Left lung (tissue), 14 donors: ENCODE measurements at places on chromosomes 13 and 19.

- no peak for DNase-seq
Observed at GRCh38 chr13:98032168-98032567, 78.7 kb downstream of the IPO5 start.

GRCh38 chr13:24540236-24541126, 27.9 kb upstream of the PARP4 start:
- no peak for DNase-seq

GRCh38 chr19:39401549-39402345, 4.9 kb upstream of the ZFP36 start:
- DNase-seq: no peak

- no peak for DNase-seq
Observed at GRCh38 chr13:48162217-48162616, 67.3 kb upstream of the MED4 start.

GRCh38 chr19:9910625-9911024, 25.7 kb downstream of the OLFM2 start:
- no peak for DNase-seq

- DNase-seq: no peak
Observed at GRCh38 chr13:35347679-35348205, 128.7 kb downstream of the MAB21L1 start.

- DNase-seq: peak; percentile 57
Observed at GRCh38 chr13:110479648-110480047, 81.9 kb downstream of the RAB20 start.

DNA sequence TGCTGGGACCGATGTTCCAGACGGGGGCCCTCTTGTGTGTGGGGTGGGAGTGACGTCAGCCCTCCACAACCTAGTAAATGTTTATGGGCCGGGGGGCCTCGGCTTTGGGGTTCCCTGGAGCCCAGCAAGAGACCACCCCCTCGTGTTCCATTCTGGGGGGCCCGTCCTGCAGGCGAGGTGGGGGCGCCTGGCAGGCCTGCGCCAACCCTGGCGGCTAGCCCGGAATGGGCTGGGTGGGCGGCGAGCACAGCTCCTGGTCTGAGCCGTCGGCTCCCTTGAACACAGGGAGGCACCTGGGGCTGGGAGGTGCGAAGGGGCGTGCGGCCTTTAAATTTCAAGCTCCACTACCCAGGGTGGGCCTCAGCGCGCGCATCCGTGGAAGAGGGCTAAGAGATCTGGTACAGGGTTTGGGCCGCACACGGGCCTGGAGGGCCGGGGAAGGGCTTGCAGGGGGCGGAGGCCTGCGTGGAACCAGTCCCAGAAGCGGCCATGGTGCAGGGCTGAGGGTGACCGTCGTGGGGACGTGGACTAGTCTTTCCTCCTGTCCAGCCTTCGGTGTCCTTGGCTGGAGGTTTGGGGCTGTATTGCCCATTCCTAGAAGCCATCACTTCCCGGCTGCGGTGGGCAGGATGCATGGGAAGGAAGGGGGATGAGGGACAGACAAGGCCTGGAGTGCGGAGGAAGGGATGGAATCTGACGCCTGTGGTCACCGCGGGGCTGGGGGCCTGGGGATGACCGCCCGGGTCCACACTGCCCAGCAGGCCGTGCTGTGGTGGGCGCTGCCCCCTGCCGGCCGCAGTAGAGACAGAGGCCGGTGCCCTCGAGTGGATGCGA, 11.4 kb downstream of the NDUFA11 start:
- DNase-seq: peak; percentile 46

DNA sequence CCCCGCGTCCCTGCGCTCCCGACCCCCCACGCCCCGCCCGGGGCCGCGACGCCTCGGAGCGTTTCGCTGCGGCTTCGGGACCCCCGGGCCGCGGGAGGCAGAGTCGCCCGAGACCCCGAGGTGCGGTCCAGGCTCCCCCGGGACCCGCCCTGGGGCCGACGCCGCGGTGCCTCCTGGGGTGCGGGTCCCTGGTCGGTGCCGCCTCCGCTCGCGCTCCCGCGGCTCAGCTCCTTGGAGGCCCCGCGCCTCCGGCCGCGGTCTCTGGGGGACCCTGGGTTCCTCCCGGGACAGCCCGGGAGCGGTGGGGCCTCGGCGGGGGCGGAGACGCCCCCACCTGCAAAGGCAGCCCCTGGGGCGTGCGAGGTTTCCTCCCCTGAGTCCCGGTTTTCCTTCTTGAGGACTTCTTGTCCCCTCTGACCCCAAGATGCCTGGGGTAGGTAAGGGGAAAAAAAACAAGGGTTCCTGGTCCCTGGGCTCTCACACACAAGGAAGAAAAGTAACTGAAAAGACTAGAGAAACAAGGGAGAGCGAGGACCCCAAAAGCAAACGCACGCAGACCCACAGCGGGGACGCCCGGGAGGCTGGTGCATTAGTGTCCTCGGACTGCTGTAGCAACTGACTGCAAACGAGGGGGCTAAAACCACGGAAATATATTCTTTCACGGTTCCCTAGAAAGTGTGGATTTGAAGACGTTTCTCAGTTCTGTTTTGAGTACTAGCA, 740 bp downstream of the ZNF555 start:
- no peak for DNase-seq

GRCh38 chr19:6800991-6801484, 28.5 kb downstream of the VAV1 start:
- DNase-seq: no peak

- DNase-seq: no peak
Observed at GRCh38 chr19:12996406-12997094, 1.3 kb downstream of the NFIX start.

GRCh38 chr13:112447761-112448603, 71.8 kb downstream of the SPACA7 start:
- no peak for DNase-seq

DNA sequence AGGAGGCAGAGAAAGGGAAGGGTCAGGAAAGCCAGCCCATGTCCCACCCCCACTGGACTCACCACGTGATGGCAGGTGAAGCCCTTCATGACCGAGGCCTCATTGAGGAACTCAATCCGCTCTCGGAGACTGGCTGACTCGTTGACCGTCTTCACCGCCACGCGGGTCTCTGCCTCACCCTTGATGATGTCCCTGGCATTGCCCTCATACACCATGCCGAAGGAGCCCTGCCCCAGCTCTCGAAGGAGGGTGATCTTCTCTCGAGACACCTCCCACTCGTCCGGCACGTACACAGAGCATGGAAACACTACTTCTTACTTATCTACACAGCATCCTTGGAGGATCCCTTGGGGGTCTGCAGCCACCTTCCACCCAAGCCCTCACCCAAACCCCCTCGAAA, 55.7 kb downstream of the ZNF557 start:
- DNase-seq: no peak

DNA sequence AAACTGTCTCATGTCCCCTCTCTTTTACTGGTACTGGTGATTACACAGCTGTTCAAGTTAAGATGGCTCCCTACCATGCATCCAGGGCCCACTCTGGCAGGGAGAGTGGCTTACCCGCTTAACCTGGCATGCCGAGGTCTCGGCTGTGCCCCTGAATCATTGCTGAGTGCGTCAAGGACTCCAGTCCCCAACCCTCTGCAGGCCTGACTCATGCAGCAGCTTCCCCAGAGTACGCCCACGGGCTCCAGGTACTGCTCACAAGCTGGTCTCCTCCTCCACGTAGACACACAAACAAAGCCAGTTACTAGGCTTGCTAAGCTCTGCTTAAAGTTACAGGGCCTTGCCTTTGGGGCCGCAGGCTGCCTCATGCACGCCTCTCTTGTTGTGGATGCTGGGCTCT, 447.4 kb downstream of the COG6 start:
- no peak for DNase-seq

GRCh38 chr19:29233591-29233990, 20.6 kb upstream of the UQCRFS1 start:
- DNase-seq: no peak

DNA sequence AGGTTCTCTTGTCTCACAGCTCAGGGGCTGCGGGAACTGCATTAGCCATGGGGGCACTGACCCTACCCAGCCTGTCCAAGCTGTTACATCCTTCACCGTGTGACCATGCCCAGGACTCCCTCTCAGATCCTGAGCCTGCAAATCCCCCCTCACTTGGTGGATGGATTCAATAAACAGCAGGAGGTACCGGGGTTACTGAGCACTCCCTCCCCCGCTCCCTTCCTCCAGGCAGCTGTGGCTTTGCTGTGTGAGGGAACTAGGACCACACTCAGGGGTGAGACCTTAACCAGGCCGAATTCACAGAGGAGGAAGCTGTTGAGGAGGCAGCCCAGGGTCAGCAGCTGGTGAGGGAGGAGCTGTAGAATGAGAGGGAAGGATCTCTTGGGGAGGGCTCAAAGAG, 27.0 kb upstream of the CEACAM1 start:
- DNase-seq: peak; percentile 40

GRCh38 chr19:41575998-41576397, at the start of gene CEACAM21:
Gene CEACAM21, plus strand, starts transcription at chr19:41576166. Its CDS starts 109 bp downstream, at chr19:41576275.
- DNase-seq: no peak

DNA sequence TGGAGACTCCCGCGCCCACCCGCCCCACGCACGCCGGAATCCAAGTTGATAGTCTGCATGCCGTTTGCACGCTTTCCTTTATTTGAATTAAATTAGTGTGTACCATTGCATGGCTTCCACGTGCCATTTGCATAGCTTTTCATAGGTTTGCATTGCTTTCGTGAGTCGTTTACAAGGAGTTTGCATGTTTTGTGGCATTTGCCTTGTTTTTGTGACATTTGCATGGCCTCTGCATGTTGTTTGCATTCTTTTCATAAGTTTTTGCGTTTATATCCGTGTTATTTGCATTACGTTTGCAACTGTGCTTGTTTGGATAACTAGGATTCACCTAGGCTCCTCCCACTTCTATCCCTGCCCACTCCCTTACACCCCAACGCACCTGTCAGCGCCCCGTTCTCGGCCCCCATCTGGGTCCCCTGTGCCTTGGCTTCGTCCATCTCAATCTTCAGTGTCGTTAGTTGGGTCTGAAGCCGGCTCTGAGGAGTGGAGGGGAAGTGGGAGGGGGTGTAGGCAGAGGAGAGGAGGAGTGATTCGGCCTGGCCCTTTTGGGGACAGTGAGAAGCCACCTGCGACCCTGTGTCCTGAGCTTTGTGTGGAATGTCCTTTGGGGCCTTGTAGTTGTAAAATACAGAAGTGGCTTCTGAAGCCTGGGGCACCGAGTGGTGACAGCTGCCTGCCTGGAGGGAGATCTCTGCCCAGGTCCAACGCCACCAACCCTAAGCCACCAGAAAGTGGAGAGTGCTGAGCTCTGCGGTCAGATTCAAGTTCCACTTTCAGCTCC, 2.4 kb downstream of the CCDC194 start:
- no peak for DNase-seq

DNA sequence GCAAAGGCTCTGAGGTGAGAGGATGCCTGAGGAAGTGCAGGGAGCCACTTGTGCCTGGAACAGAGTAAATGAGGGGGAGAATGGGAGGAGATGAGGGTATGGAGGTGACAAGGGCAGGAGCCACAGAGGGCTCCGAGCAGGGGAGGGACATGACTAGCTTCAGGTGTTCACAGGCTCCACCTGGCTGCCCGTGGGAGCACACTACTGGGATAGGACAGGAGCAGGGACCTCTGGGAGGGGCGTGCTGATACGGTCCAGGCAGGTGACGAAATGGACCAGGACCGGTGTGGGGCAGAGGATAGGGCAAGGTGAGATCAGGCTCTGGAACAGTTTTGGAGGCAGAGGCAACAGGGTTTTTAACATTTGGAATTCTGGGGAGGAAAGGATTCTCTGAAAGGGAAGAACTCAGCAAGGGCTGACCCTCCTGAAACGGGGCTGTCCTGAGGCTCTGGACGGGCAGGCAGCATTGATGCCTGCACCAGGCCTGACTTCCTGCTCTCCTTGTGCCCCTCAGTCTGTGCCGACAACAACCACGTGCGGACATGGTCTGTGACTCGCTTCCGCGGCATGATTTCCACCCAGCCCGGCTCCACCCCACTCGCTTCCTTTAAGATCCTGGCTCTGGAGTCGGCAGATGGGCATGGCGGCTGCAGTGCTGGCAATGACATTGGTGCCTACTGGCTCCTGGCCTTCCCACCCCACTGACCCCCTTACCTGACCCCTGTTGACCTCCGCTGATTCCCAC, 11.6 kb downstream of the SHKBP1 start:
- no peak for DNase-seq

DNA sequence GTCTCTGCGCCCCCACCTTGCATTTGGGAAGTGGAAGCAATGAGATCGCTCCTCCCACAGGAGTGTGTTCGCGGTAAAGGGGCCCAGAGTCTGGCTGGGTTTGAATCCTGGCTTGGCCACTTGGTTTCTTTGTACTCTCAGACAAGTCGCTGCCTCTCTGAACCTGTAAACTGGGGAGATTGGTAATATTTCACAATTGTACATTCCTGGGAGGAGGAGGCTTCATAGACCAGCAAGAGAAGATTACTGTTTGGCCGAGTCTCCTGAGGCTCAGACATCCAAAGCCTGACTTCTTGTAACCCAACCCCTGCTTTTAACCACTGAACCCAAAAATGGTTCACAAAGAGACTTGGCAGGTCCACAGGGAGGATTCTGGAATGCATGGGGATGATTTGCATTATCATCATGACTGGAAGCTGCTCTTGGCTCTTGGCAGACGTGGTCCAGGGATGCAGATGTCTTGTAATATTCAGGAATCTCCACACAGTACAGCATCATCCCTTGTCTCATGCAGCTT, 13.6 kb upstream of the STRN4 start:
- no peak for DNase-seq

GRCh38 chr19:4260613-4261191, 13.8 kb downstream of the YJU2 start:
- DNase-seq: no peak

DNA sequence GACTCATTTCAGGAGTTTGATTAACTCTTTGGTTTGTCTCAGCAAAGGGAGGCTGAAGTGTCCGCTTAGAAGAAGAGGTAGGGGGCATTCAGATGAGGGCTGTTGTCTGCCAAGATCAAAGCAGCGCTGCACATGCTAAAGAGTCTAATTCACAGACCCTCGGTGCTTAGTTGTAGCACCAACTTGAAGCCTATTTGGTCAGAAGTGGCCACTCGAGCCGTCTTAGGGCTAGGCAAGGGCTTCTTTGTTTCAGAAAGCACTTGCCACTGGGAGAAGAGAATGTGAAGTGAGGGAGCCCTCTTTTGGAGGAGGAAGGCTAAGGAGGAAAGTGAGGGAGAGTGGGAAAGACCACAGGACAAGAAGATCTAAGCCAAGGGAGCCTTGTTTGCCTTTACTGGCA, 313.4 kb upstream of the TMTC4 start:
- DNase-seq: no peak

- no peak for DNase-seq
Observed at GRCh38 chr13:101931186-101931585, 470.7 kb downstream of the FGF14 start.

- DNase-seq: no peak
Observed at GRCh38 chr19:29561601-29562000, 35.8 kb downstream of the VSTM2B start.

GRCh38 chr19:41457241-41457640, 14.3 kb downstream of the ERICH4 start:
- no peak for DNase-seq

GRCh38 chr13:25708268-25708667, 336.5 kb downstream of the ATP8A2 start:
- DNase-seq: no peak
